Stimulated activated CD8-positive, alpha-beta memory T cell treated with anti-CD3 and anti-CD28 coated beads, Interleukin-15, amount 100 ng/mL, for 4 hours (primary cell): ENCODE measurements at places on chromosomes 1 and 21.

DNA sequence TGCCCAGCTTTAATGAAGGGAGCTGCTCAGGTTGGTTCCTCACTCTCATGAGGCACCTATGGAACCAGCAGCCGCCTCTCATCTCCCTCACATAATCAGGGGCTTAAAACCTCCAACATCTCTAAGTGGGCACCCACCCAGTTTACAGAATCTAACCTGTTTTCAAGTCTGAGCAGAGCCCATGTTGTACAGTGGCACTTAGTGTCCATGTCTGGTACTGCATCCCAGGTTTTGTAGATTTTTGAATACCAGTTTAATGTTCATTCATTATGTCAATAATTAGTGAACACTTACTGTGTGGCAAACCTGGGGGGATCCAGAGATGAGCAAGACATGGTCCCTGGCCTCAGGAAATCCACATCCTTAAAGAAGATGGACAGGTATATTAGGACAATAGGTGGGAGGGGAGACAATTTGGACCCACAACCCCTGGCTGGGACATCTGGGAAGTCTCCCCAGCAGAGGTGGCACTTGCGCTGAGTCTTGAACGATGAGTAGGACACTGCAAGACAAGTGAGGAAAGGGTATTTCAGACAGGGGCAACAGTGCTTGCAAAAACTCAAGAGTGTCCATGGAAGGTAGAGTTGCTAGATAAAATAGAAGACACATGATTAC, 83.3 kb downstream of the LACTBL1 start:
- no peak for DNase-seq

- no peak for DNase-seq
These were observed 21.8 kb downstream of the ELK4 start for GRCh38 chr1:205610036-205610435.

DNA sequence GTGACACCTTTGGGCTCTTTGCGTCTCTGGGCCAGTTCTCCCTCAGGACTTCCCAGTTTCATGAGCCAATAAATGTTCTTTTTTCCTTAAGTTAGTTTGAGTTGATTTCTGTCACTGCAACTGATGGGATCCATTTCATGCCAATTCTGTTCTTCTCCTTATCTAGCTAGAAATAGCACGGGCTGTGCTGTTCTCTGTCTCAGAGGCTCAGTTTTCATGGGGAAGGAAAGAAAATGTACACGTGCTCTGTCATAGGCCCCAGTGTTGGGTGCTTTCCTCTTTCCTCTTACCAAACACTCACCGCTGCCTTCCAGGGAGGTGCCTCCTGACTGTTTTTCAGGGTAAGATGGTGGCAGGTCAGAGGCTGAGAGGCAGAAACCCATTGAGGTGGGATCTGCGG, 43.2 kb upstream of the ACTL8 start:
- no peak for DNase-seq

- DNase-seq: no peak
These were observed 31.0 kb downstream of the LRRC3 start for GRCh38 chr21:44486302-44486701.

GRCh38 chr1:96596226-96596922, 125.2 kb upstream of the PTBP2 start:
- no peak for DNase-seq
